Aorta (tissue), 5 donors: ENCODE measurements at places on chromosomes 16 and 17.

- no peaks in the 10 kb centered on the region for H3K36me3 ChIP-seq
- H3K27ac ChIP-seq: no peak overlapping the region
- H3K27me3 ChIP-seq: no peaks in the 10 kb centered on the region
- no peak overlapping the region for H3K4me3 ChIP-seq
- peak; percentile 7 for DNase-seq
- no peaks in the 10 kb centered on the region for H3K4me1 ChIP-seq
These were observed 71.6 kb downstream of the GSG1L start for GRCh38 chr16:27991876-27992275.

- peaks cover 5% of the 10 kb centered on the region for H3K4me1 ChIP-seq
- no peak overlapping the region for H3K4me3 ChIP-seq
- no peaks in the 10 kb centered on the region for H3K27me3 ChIP-seq
These were observed 36.6 kb downstream of the FAM20A start for GRCh38 chr17:68564415-68565111.

- H3K4me3 ChIP-seq: no peak overlapping the region
- H3K27me3 ChIP-seq: no peaks in the 10 kb centered on the region
- H3K36me3 ChIP-seq: peaks cover 5% of the 10 kb centered on the region
- no peaks in the 10 kb centered on the region for H3K4me1 ChIP-seq
These were observed 30.8 kb downstream of the MAP3K3 start for GRCh38 chr17:63653050-63653449.

DNA sequence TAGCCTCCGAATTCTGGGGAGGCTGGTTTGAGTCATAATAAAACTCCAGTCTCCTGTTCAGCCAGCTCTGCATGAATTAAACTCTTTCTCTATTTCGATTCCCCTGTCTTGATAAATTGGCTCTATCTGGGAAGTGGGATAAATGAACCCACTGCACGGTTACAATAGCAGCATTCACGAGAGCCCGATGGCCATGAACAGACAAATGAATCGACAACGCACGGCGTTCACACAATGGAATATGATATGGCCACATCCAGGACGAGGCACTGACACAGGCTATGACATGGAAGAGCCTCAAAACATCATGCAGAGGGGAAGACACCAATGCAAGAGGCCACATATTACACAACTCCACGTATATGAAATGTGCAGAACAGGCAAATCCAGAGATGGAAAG, 5.6 kb upstream of the CARD14 start:
- no peak overlapping the region for H3K4me3 ChIP-seq
- no peak for DNase-seq
- no peaks in the 10 kb centered on the region for H3K36me3 ChIP-seq
- H3K27me3 ChIP-seq: no peaks in the 10 kb centered on the region

DNA sequence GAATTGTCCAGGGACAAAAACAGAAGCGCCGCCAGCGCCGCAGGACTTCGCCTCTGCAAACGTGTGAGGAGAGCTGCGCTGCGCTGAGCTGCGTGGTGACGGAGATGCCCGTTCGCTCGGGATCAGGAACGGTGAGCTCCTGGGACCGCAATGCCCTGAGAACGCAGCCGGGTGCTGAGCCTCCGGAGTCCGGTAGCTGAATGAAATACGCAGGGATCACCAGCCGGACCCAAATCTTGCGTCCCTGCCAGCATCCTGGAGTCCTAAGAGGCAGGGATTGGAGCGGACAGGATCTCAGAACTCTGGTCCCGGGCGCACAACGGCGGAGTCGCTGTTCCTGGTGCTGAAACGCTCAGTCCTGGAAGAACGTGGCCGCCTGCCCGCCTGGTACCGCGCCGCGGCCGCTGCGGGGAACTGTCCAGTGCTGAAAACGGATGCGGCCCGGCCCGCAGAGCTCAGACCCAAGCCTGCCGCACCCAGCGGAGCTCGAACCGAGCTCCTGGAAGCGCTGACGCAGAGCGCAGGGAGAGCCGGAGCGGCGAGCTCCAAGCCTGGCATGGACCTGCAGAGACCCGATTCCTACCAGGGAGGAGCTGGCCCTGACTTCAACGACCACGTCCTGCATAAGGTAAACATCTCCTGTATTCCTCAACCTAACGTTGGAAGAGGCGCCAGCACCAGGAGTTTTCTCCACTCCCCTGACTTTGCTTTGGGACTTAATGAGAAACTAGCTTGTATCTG, 41.5 kb downstream of the CD300LF start:
- no peaks in the 10 kb centered on the region for H3K4me1 ChIP-seq
- DNase-seq: peak; percentile 84
- no peak overlapping the region for H3K27ac ChIP-seq
- H3K36me3 ChIP-seq: no peaks in the 10 kb centered on the region
- no peaks in the 10 kb centered on the region for H3K27me3 ChIP-seq

DNA sequence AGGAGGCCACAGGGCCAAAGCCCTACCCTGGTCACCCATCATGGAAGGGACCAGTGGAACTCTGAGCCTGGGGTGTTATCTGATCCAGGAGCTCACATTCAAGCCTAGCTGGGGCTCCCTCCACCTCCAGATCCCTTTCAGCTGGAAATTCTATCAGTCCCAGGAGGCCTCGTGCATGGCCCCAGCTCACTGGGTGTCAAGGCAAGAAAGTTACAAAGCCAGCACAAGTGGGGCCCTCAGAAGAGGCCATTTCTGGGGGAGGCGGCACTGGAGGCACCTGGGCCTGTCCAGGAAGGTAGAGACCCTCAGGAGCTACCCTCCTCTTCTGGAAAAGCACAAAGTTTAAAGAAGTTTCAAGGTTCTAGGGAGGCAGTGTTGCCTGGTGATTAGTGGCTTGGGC, 4.8 kb downstream of the CA7 start:
- no peaks in the 10 kb centered on the region for H3K27me3 ChIP-seq
- no peaks in the 10 kb centered on the region for H3K4me1 ChIP-seq
- DNase-seq: no peak
- H3K36me3 ChIP-seq: no peaks in the 10 kb centered on the region
- H3K27ac ChIP-seq: no peak overlapping the region

GRCh38 chr17:37640015-37640414, 3.2 kb downstream of the DDX52 start:
- no peak for DNase-seq
- H3K27ac ChIP-seq: no peak overlapping the region
- H3K4me3 ChIP-seq: no peak overlapping the region
- H3K4me1 ChIP-seq: no peaks in the 10 kb centered on the region
- no peaks in the 10 kb centered on the region for H3K27me3 ChIP-seq

- no peaks in the 10 kb centered on the region for H3K27me3 ChIP-seq
- H3K36me3 ChIP-seq: no peaks in the 10 kb centered on the region
- H3K4me1 ChIP-seq: no peaks in the 10 kb centered on the region
- DNase-seq: peak; percentile 79
- H3K27ac ChIP-seq: no peak overlapping the region
These were observed 19.9 kb downstream of the ARL4D start for GRCh38 chr17:43418441-43419374.

DNA sequence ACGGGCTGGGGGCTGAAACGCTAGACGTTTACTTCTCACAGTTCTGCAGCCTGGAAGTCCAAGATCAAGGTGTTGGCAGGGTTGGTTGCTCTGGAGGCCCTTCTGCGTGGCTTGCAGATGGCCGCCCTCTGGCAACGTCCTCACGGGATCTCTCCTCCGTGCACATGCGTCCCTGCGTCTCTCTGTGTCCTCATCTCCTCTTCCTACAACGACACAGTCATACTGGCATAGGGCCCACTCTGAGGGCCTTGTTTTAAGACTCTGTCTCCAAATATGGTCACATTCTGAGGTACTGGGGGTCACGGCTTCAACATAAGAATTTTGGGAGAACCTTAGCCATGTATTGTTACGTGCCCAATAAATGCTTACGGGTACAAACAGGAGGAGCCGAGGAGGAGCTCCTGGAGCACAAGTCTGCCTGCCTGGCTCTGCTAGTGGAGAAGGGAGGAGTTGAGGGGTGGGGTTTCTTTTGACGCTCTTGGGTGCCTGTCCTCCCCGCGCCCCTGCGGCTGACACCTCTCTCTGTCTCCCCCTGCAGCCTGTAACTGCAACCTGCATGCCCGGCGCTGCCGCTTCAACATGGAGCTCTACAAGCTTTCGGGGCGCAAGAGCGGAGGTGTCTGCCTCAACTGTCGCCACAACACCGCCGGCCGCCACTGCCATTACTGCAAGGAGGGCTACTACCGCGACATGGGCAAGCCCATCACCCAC, 141.1 kb downstream of the NTN1 start:
- DNase-seq: peak; percentile 89
- no peak overlapping the region for H3K4me3 ChIP-seq
- no peaks in the 10 kb centered on the region for H3K4me1 ChIP-seq

DNA sequence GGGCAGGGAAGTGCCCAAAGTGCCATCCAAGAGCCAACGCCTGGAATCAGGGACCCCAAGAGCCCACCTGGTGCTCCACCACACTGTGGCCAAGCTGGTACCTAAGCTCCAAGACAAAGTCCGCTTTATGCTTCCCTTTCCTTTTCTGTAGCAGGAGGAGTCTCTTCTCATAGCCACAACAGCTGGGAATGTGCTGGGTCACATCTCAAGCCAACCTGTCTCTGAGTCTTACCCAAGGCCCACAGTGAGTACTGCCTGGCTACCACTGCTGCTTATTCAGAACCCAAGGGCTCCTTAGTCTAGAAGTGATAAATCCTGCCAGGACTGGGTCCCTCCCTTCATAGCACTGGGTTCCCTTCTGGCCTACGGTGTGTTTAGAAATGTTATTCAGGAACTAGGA, 49.8 kb downstream of the ERCC4 start:
- H3K36me3 ChIP-seq: no peaks in the 10 kb centered on the region
- H3K4me1 ChIP-seq: no peaks in the 10 kb centered on the region
- no peak for DNase-seq
- no peak overlapping the region for H3K4me3 ChIP-seq
- no peaks in the 10 kb centered on the region for H3K27me3 ChIP-seq

DNA sequence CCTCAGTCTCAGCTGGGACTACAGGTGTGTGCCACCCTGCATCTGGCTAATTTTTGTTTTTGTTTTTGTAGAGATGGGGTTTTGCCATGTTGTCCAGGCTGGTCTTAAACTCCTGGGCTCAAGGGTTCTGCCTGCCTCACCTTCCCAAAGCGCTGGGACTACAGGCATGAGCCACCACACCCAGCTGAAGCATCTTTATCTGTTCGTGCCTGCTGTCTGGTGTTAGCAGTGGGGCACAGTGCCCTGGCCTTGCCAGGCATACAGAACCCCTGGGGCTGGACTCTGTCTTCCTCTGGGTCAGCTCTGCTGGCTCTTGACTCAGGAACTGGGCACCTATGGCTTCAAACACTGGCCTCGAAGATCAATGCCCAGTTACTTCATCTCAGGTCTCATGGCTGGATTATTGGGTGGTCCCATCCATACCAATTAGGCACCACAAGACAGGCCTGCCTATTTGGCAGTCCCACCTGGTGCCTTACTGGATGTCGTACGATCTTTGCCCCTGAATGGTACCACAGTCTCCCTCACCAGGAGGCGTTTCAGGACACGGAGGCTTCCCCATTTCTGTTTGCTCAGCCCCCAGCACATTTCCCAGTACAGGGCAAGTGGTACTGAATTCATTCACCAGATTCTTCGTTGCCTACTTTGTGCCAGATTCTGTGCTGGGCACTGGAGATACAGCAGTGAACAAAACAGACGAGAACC, 99.3 kb downstream of the RAB11FIP4 start:
- no peak for DNase-seq
- H3K4me1 ChIP-seq: no peaks in the 10 kb centered on the region
- no peaks in the 10 kb centered on the region for H3K36me3 ChIP-seq
- H3K4me3 ChIP-seq: no peak overlapping the region
- H3K27ac ChIP-seq: no peak overlapping the region

- H3K4me1 ChIP-seq: no peaks in the 10 kb centered on the region
- no peaks in the 10 kb centered on the region for H3K36me3 ChIP-seq
- no peak overlapping the region for H3K4me3 ChIP-seq
- no peak overlapping the region for H3K27ac ChIP-seq
- no peaks in the 10 kb centered on the region for H3K27me3 ChIP-seq
These were observed 224.1 kb upstream of the TBX2 start for GRCh38 chr17:61175298-61176142.

GRCh38 chr16:24729951-24730815, 732 bp downstream of the TNRC6A start:
- no peaks in the 10 kb centered on the region for H3K36me3 ChIP-seq
- peak; percentile 82 for DNase-seq
- H3K4me1 ChIP-seq: peaks cover 2% of the 10 kb centered on the region
- peak overlapping the region; percentile 85 for H3K27ac ChIP-seq
- peak overlapping the region; percentile 100 for H3K4me3 ChIP-seq
- H3K27me3 ChIP-seq: no peaks in the 10 kb centered on the region

- H3K4me1 ChIP-seq: no peaks in the 10 kb centered on the region
- DNase-seq: no peak
- no peaks in the 10 kb centered on the region for H3K27me3 ChIP-seq
- H3K36me3 ChIP-seq: peaks cover 5% of the 10 kb centered on the region
These were observed 862 bp downstream of the ZNF232 start for GRCh38 chr17:5110816-5111215.

GRCh38 chr17:5249615-5250014, 15.0 kb upstream of the SCIMP start:
- no peak overlapping the region for H3K4me3 ChIP-seq
- no peaks in the 10 kb centered on the region for H3K36me3 ChIP-seq
- no peaks in the 10 kb centered on the region for H3K27me3 ChIP-seq
- DNase-seq: peak; percentile 50
- H3K4me1 ChIP-seq: peaks cover 2% of the 10 kb centered on the region
- H3K27ac ChIP-seq: no peak overlapping the region

DNA sequence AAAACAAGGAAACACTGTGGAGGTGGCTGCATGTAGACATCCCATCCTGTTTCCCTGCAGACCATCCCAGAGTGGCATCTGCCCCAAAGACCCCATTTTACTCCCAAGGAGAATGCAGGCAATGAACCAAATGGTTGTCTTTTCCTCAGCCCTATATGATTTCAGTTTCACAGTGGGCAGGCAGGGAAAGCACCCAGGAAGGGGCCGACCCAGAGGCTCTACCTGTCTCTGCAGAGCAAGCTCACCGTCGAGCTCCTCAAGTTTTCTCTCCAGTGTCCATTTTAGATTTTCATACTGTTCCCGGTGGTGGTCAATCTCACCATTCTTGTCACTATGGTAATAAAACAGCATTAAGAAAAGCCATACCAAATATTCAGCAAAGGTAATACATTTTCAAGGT, 14.6 kb downstream of the CCDC57 start:
- no peak overlapping the region for H3K4me3 ChIP-seq
- no peaks in the 10 kb centered on the region for H3K4me1 ChIP-seq
- DNase-seq: no peak
- no peaks in the 10 kb centered on the region for H3K27me3 ChIP-seq
- H3K27ac ChIP-seq: no peak overlapping the region

DNA sequence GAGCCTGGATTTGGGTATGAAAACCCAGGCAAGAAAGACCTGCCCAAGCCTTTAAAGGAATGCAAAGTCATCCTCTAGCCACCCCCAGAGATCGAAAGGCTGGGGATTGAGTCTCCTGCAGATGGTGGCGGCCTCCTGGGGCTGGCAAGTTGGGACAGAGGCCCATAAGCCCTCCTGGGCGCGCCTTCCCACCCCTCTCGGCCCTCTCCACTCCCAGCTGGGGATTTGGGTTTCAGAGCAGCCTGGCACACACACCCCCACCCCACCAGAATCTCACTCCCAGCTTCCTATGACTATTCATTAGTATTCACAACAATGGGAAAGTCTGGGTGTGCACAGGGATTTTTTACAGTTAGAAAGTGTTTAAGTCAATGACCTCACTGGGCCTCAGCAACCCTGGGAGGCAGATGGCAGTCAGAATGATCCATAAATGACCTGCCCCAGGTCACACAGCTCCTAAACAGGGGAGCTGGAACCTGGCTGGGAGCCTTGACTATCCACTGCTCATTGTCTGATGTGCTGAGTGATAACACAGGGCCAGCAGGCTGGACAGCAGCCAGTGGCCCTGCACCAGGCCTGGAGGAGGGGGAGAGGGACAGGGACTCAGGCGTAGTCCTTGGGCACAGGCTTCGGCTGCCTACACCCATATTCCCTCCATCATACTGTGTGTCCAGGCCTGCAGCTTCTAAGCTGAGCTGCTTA, 12.1 kb downstream of the NHERF1 start:
- H3K4me1 ChIP-seq: no peaks in the 10 kb centered on the region
- H3K4me3 ChIP-seq: no peak overlapping the region
- no peaks in the 10 kb centered on the region for H3K36me3 ChIP-seq
- no peak overlapping the region for H3K27ac ChIP-seq
